ENCODE measurements at places on chromosomes 12 and 14.

DNA sequence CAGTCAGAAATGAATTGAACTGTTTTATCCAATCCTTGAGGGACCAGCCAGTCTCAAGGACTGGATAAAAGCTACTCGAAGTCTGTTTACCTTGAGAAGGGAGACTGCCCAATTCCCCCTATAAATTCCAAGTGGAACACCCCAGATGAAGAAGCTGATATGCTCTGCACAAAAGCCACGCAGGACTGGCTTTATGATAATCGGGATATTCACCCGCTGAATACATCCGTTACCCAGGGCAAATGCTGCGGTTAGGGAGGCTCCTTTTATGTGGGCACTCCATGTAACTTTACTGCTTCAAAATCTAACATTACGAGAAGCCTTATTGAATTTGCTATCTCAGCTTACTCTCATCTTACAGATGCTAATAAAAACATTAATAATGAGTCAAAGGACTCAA is 119.1 kb downstream of the DENND5B start:
- DNase-seq, result no peak

- DNase-seq, result peak; percentile 88
Measured at GRCh38 chr14:24299255-24300191, at the start of the genes DHRS1 and NOP9. Gene DHRS1, minus strand, starts transcription at chr14:24299780. Its CDS starts 674 bp downstream, at chr14:24299106. Gene NOP9, plus strand, starts transcription at chr14:24299850. Its CDS starts 105 bp downstream, at chr14:24299955.

DNA sequence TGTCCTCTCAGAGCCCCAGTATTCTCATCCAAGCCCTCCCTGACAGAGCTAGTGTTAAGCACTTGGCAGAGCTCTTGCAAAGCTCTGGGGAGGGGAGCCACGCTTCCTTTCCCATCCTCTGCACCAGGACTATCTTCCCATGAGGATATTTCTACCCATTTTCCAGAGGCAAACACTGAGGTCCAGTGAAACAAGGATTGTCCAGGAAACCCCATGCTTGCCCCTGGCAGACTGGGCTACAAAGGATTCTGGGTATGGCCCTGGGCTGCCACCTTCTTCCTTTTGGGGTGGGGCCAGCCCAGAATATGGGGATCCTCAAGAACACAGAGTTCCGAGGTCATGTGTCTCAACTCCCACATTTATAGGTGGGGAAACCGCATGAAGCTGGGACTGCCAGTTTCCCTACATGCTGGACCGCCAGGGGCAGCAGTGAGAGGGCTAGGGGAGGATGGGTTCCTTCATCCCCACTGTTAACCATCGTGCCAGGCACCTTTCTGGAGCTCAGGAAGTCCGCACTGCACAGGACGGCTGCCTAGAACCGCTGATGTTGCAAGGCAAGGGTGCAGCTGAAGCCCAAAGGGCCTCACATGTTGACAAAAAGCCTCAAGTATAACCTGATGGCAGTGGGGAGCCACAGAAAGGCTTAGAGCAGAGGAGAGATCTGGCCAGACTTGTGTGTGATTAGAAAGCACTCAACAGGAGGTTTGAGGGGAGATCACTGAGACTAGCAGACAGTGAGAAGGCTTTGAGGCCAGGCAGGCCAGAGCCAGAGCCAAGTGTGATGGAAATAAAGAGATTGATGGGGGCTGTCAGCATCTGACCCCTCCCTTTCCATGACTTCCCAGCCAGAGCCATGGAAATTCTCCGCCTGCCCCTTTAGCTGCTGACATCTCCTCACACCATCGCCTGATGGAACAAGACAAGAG is 5.5 kb upstream of the CCDC85C start:
- DNase-seq, result peak; percentile 24

DNA sequence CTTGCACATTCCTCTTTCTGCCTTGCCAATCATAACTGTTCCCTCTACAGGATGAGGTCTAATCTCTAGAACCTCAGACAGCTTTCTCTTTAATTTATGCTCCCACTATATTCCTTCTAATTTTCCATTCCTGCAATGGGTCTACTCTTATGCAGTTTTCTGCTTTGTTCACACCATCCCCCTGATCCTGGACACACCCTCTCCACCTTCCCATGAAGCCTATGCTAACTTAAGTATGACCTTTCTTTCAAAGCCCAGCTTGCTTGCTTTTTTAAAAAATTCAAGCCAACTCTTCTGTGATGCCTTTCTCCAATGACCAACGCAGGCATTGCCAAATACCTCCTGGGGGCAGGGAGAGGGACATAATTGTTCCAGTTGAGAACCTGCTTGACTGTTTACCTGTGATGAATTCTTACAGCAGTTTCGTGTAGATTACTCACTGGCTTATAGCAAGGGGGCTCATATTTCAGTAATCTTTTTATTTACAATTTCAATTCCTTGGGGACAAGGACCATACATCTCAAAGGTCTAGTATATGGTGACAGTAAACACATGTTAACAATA is 7.8 kb downstream of the SLC38A1 start:
- no peak for DNase-seq

- peak; percentile 96 for DNase-seq
Measured at GRCh38 chr12:63843721-63844390, 644 bp upstream of the SRGAP1 start.

DNA sequence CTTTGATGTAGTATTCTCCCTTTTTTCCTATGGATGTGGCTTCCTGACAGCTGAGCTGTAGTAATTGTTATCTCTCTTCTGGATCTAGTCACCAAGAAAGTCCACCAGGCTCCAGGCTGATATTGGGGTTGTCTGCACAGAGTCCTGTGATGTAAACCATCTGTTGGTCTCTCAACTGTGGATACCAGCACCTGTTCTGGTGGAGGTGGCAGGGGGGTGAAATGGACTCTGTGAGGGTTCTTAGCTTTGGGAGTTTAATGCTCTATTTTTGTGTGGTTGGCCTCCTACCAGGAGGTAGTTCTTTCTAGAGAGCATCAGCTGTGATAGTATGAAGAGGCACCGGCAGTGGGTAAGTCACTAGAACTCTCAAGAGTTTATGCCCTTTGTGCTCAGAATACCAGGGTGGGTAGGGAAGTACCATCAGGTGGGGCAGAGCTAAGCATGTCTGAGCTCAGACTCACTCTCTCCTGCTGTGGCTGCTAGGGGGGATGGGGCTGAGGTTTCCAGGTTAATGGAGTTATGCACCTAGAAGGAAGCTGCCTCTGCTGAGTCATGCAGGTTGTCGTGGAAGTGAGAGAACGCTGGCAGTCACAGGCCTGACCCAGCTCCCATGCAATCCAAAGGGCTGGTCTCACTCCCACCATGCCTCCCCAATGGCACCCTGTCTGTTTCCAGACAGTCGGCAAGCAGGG is 3.0 kb upstream of the TAS2R14 start:
- no peak for DNase-seq

DNA sequence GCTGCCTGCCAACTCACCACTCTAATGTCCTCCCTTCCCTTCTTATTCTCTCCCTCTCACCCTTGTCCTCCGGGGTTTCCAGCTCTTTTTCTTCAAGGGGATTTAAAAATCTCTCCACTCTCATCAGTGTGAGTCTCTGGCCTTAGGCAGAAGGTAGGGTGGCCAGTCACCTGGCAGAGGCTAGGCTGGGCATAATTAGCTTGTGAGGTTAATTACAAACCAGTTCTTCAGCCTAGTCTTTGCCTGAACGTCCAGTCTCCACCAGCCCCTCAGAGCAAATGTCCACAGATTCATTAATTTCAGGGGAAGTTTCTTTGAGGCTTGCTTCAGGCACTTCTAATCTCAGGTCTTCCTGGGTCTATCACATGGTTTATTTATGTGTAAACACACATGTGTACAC is 6.7 kb downstream of the KRT7 start:
- no peak for DNase-seq

DNA sequence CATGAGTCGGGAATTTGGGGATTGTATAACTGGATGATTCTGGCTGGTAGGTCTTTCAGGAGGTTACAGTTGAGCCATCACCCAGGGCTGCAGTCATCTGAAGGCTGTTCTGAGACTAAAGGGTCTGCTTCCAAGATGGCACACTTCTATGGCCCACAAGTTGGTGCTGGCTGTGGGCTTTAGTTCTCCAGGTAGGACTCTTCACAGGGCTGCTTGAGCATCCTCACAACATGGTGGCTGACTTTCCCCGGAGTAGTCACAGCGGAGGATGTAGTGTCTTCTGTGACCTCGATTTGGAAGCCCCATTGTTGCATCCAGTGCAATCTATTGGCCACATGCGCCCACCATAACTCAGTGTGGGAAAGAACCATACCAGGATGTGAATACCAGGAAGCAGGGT is 14.4 kb downstream of the PHETA1 start:
- DNase-seq, result no peak

GRCh38 chr12:70798016-70798783 is 122.3 kb downstream of the PTPRR start:
- no peak for DNase-seq

- peak; percentile 80 for DNase-seq
Measured at GRCh38 chr14:24095271-24096068, 1.4 kb downstream of the PCK2 start.

DNA sequence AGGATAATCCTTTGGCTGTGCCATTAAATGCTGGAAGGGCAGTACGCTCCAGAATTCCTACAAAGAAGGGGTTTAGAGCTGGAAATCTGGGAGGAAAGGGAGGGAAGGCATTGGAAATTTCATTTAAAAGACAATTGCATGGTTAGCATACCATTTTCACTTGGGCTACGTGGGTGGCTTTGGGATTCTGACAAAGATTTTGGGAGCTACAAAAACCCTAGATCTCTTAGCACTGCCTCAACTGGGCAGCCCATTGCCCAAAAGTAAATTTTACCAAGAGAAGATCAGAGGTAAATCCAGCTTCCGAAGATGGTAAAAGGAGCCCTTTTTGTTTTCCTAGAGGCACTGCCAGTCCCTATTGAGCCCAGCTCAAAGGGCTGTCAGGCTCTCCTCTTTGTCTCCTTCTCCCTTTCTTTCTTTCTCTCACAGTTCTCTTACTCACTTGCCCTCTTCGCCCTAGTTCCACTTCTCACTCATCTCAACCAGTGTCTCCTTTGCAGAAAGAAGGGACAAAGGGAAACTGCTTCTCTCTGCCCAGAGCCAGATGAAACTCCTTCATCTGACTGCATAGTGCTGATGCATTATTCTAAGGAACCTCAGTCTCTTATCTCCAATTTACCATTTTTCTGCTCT is 125.4 kb upstream of the PLEKHA5 start:
- no peak for DNase-seq

DNA sequence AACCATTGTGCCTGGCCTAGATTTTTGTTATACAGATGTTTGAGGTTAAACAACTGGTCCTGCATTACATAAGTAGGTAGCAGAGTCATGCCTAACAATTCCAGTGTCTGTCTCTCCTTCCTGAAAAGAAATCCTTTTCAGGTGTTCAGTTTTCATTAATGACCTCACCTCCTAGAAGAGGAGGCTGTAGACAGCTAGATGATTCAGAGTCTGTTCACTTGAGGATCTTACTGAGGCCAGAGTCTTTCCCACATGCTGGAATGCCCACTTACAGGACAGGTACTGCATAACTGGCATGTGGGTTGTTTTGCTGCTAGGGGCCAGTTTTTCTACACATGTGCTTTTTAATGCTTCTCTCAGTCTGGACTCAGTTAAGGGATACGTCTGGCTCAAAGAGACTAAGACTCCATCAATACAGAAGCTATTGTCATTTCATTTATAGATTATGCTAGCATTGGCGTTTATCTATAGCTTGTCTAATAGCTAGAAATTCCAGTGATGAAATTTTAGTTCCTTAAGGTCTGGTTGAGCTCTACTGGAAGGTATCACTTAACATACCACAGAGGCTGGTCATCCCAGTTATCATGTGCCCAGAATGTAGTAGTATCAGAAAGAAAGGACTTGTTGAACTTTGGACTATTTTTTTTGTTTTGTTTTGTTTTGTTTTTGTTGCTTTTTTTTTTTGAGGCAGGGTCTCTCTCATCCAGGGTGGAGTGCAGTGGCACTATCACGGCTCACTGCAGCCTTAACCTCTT is 206.4 kb downstream of the ERC1 start:
- no peak for DNase-seq

DNA sequence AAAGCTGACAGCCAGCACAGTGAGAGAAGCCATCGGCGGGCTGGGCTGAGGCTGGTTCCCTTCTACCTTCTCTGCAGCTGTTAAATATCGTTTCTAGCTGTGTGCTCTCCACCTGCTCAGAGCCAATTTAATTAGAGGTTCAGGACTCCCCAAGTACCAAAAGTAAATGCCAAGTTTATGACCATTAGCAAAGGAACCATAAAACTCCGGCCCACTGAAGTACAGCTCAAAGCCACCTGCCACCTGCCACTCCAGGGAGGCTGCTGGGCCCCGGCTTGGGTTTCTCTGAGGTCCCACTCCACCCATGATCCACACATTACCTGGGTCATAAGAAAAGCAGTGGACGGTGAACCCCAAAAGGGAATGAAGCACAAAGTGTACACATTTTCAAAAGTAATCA is 272.8 kb downstream of the KSR2 start:
- DNase-seq, result no peak

DNA sequence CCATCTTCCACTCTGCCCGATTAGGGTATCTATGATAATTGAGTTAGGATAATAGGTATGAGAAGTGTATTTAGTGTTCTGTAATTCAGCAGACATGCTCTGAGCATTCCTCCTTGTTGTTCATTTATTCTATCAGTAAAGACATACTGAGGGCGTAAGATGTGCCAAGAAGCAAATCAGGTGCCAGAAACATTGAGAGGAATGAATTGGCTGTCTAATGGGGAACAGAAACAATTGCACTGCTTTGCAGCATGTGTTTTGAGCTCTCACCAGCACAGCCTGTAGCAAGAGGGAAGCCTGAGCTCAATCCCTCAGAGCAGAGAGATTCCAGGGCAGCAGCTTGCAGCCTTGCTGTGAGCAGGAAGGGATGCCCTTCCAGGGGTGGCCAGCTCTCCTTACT is 589.3 kb downstream of the BCL11B start:
- no peak for DNase-seq

DNA sequence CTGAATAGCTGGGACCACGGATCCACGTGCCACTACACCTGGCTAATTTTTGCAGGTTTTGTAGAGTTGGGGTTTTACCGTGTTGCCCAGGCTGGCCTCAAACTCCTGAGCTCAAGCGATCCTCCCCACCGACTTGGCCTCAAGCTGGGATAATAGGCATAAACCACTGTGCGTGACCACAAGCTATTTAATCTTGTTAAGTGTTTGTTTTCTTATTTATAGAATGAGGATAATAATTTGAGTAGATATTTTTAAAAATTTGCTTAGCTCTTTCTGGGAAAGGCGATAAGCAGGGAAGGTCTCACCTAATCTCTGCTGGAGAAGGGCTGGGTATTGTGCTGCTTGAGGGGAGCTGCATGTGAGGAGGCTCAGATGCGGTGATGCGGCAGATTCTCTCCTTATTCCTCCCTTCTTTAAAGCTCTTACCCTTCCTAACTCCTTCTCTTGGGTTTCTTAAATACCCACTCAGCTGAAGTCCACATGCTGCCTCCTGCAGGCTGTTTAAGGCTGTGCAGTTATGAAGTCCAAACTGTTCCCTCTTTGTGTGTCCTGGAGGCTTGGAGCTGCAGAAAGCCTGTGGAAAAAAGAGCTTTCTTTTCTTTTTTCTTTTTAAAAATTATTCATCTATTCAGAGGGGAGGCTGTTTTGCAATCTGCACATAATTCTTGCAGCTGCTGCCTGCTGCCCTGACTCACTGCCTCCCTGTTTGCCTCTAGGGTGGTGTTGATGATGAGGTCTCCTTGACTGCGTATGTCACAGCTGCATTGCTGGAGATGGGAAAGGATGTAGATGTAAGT is 37.9 kb downstream of the A2ML1 start:
- peak; percentile 31 for DNase-seq

- DNase-seq, result no peak
Measured at GRCh38 chr14:50497351-50497750, 35.0 kb downstream of the MAP4K5 start.
